GM13976 (cell line): ENCODE measurements at places on chromosomes 5 and 9.

- no peak for DNase-seq
Measured at GRCh38 chr5:73780302-73781080, 154.5 kb downstream of the ARHGEF28 start.

DNA sequence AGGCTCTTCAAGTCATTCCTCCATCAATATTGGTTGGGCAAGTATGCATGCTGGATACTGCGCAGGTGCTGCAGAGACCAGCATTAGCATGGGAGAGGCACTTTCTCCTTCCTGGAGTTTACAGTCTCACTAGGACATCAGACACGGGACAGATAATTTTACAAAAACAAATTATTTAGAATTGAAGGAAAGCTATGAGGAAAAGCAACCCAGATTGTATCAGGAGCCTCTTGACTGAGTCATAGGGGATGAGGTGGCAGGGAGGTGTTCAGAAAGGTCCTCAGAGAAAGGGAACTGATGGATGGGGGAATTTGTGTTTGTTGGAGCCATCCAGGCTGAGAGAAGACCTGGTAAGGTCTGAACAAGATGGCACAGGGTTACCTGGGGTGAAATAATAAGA, 24.5 kb upstream of the RAB14 start:
- DNase-seq = no peak

DNA sequence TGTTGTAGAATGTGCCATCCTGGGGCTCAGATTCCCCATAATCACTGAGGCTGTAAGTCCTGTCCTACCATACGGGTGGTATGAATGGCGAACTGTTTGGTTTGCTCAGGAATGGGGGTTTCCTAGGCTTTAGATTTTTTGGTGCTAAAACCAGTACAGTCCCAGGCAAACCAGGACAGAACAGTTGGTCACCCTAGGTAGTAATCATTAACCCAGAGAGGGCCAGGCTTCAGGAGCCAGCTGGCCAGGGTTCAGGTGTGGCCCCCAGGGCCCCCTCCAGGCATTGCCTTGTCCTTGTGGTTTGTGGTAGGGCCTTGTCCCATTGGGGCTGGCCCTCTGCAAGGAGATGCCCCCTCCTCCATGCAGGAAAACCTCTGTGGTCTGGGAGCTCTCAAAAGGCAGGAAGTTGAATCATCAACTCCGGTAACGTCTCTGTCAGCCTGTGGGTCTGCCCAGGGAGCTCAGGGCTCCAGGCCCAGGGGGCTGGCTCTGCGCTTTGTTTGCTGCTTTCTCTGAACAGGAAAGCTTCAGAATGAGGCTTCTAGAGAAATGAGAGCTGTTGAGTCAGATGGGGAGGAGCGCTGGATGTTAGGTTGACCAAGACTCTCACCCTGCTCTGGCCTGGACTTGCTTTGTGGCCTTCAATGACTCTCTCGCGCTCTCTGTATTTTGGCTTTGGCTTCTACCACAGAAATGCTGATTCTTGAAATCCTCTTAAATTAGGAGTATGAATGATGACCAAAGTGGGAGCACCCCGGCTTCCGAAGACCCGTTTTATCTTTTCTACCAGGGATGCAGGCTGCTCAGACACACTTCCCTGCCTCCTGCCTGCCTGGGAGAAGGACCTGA, 22.2 kb upstream of the JADE2 start:
- peak; percentile 70 for DNase-seq

GRCh38 chr9:100375658-100376057, 22.9 kb upstream of the TEX10 start:
- no peak for DNase-seq

GRCh38 chr5:31866166-31866565, 227.2 kb downstream of the PDZD2 start:
- DNase-seq = no peak

DNA sequence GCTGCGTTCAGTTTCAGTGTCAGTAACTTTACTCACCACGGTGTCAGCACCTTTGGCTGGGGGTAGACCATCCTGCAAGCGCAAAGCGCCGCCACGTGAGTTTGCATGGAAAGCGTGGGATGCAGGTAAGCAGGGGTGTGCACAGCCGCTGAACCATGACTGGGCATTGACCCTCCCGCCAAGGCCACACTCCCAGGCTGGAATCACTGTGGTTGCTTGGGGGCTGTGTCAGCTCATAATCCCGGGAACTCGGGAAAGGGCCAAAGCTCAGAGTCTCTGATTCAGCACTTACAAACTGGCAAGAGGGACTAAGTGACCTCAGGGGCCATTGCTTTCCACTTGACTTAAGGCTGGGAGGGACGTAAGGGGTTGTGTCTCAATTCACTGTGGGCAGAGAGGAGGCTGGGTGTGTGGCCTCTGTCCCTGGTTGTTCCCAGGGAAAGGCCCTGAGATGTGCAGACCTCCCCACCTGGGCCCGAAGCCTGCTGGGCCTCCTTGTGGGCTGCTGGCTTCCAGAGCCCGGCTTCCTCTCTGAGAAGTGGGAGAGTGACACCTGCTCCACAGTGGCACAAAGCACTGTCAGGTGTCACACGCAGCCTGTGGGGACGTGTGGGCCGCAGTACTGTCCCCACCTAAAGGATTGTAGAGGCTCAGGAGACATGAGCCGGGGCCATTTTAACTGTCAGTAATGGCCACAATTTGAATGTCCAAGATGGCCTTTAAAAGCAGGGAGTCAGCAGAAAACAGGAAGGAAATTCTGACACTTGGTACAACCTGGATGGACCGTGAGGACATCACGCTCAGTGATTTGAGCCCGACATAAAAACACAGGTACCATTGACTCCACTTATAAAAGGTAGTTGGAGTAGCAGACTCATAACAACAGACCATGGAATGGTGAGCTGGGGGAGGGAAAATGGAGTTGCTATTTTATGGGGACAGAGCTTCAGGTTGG, 16.7 kb downstream of the ABO start:
- no peak for DNase-seq

GRCh38 chr5:139495638-139496435, 13.3 kb upstream of the STING1 start:
- no peak for DNase-seq

DNA sequence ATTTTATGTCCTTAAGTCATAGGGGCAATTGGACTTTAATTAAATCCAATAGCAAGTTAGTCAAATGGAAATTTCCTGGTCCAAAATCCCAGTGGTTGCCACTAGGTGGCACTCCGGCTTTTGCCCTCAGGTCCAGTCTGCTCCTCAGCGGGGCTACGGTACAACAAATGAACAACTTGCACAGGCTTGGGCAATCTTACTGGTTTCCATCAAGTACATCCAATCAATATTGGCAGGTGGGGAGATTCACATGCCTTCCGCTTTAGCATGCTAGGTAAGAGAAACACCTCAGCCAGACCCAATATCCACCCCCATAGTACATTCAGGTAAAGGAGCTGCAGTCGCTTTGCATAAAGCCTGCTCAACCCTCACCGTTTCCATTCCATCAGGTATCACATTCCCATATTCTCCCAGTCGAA, 6.3 kb upstream of the MXD3 start:
- DNase-seq = peak; percentile 79

DNA sequence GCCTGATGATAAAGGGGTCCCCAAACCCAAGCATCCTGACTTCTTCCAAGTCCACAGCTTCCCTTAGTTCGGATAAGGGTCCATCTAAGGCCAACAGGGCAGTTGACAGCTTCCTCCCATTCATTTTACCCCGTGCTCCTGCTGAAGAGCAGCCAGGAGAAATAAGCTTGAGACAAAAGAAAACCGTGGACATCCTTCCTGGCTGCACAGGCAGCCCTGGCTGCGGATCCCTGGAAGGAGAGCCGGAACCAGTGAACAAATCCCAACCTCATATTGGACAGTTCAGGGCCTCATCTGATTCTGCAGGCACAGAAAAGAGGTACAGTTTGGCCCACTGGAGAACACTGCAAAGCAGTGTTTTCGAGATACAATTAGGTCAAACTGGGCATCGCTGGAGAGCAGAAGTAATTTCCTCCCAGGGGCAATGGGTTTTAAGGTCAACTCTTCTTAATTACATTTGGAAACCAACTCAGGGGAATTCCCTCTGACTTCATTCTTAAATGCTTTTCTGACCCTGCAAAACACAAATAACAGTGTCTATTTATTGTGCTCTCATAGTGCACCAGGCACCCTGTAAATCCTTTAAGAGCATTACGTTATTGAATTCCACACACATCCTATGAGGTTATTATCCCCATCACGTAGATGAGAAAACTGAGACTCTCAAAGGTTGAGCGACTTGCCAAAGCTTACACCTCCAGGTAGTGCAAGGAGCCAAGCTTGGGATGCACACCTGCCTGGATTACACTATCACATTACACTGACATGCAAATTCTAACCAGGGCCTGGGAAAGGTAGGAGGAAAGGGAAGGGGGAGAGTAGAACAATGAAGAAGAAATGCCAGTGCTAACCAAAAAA, 21.2 kb downstream of the ADAM19 start:
- DNase-seq = no peak

- no peak for DNase-seq
Measured at GRCh38 chr9:126861707-126862103, 1.3 kb downstream of the ZBTB34 start.

DNA sequence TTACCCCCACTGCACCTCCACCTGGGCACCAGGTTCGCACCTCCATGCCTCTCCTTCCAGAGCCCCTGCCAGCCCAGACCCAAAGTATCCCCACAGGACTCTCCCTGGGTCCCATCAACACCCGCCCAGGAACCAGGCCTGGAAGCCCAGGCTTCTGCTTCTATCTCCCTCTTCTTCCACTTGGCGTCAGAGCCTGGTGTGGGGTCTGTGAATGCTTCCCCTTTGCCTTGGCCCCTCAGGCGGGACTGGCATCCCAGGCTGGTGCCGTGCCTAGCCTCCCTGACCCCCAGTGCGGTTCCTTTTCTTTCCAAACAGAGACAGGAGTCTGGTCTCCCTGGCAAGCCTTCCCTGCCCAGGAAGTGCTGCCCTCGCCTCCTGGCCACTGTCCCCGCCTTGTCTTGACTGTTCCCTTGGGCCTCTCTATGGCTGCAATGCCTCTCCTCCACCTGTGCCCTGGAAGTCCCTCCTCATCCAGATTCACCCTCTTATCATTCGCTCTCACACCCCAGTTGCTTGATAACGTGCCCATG, 7.8 kb upstream of the TBC1D9B start:
- no peak for DNase-seq

DNA sequence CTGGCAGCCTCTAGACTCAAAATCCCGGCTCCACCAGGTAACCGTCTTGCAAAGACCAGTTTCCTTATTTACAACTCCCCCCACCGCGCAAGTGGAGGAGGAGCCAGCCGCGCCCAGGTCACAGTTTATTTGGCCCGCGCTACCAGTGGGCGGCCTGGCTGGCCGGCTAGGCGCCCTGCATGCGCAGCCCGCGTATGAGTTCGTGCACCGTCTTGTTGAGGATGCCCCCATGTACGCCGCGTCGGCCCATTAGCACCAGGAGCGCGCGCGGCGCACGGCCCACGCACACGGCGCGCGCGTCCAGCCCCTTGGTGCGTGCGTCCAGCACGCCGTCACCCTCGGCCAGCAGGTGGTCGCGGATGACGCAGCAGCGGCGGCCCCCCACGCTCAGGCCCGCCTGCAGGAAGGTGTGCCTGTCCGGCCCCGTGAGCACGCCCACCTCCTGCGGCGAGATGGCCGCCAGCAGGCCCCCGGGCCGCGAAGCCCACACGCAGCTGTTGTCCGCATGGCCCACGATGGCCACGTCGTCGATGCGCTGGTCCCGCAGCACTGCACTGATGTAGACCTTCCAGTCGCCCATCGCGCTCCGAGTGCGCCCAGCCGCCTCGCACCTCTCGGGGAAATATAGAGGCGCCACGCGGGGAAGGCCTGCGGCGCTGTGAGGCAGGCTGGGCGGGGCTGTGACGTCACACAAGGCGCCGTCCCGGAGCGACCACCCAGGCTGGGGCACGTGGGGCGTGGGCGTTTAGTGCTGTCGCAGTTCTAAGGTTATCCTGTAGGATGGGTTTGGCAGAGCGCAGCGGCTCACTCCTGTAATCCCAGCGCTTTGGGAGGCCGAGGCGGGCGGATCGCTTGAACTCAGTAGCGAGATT, at the start of gene PFN3:
TSS of gene PFN3 (minus strand) at position 665 of the 872 bp plus-strand sequence. CDS start at position 580, 85 bp downstream.
- no peak for DNase-seq

DNA sequence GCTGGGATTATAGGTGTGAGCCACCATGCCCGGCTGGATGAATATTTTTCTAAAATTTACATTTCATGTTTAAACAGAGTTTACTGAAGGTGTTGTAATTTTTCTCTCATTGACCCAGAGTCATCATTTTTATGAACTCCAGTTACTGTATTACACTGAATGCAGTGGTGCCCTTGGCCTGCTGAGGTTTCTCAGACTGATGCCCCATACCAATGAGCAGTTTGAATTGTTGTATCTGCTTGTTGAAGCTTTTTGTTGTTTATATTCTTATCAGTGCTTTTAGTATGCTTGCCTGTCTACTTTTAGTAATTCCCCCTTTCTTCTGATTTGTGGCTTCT, 29.9 kb downstream of the NFX1 start:
- DNase-seq = no peak

- no peak for DNase-seq
Measured at GRCh38 chr5:65142511-65143011, 339.2 kb downstream of the ADAMTS6 start.

DNA sequence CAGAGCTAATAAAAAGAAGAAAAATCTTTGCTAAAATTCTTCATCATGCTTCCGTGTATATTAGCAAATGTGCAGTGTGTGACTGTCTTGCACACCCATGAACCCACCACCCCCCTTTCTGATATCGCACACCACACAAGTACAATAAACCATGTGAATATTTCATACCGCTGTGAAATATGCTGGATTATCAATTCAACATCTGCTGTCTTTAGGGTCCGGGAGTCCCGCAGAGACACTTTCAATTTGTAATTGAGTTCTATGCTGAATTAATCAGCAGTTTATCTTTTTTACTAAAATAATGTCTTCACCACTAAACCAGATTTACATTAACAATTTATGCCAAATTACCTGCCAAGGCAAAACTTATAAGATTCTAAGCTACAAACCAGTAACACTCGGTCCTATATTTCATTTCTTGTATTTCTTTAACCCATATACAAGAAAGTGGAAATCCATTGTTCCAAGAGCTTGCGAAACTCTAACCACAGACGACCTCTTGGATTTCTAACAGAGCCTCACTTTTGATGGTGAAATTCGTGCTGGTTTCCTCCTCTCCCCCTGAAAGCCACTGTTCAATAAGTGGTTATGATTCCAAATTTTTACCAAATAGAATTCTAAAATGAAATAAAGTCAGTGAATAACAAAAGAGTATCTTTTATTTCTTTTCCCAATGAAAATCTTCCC, 44.2 kb downstream of the PSMB7 start:
- no peak for DNase-seq

DNA sequence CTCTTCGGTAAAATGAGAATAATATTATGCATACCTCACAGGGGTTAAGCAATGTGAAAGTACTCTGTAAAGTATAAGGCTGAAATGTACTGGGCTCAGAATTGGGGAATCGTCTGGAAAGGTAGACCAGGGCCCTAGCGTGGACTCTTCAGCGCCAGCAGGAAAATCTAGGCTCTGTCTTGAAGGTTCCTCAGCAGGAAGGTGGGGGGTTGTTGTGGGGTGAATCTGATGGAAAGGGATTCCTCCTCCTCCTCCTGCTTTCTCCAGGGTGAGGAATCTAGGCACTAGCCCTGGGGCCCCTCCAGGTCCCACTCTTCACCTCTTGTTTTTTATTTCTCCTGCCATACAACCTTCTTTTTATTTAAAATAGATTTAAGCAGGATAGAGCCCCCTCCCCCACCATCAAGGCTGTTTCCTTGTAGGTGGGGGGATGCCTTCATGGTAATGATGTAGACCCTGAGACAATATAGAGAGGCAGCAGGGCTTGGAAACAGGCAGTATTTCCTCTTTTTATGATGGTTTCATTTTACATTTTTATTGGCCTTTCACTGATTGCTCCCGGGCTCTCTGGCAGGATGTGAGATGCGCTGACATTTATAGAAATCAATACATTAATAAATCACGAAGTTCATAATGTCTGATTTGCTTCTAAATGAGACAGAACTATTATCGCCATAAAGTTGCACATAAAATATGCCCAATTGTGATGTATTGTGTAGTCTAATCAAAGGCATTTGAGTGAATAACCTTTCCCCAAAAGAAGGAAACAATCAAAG, 78.9 kb upstream of the GABRP start:
- no peak for DNase-seq
